ENCODE measurements at places on chromosomes 11 and 22. TPM values are rescaled to one million over a fixed set of nuclear protein-coding genes. Genes with fewer than 3 reads are reported as not detected.

GRCh38 chr11:86199354-86199753 is 45.2 kb upstream of the EED start:
- H3K4me3 ChIP-seq, result no peak overlapping the region
- no peak for DNase-seq
- no peaks in the 10 kb centered on the region for H3K4me1 ChIP-seq
- no peaks in the 10 kb centered on the region for H3K27me3 ChIP-seq
- no peak overlapping the region for H3K27ac ChIP-seq

The POU2AF1 gene
- total RNA-seq, result 1.4 TPM

- no peak for DNase-seq
- H3K4me3 ChIP-seq, result no peak overlapping the region
- peaks cover 35% of the 10 kb centered on the region for H3K4me1 ChIP-seq
These were observed 7.6 kb downstream of the TSPAN32 start for GRCh38 chr11:2309251-2310072.

GRCh38 chr22:46185283-46185682 is 35.0 kb downstream of the PPARA start:
- no peaks in the 10 kb centered on the region for H3K4me1 ChIP-seq
- no peak overlapping the region for H3K4me3 ChIP-seq
- H3K36me3 ChIP-seq, result peaks cover 18% of the 10 kb centered on the region

The MRPL21 gene
- total RNA-seq, result 121 TPM

The RAB1B gene
- total RNA-seq, result 131 TPM

GRCh38 chr22:46582281-46582933 is 37.8 kb upstream of the GRAMD4 start:
- no peaks in the 10 kb centered on the region for H3K27me3 ChIP-seq
- no peaks in the 10 kb centered on the region for H3K36me3 ChIP-seq
- peak; percentile 81 for DNase-seq
- no peak overlapping the region for H3K4me3 ChIP-seq

DNA sequence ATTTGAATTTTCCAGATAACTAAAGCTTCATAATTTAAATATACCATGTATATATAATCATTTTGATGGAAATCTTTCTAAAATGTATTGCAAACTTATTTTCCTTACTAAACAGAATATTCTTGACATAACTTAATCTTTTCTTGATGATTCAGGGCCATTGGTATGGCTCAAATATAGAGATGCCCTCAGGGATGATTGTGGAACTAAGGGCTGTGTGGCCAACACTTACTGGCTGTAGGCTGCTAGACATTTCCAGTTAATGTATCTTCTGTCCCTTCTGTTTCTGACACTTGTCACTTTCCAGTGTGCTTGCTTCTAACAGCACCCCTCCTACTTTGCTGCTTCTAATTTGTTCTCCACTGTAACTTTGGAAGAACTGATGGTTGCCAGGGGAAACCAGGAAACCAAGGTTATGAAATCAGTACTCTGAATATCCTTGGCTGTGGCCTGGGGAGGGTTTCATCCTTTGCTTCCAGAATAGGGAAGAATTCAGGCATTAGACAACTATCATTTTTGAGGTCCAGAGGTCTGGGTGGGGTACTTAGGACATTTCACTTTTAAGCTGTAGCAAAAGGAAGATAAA is 697.2 kb downstream of the ETS1 start:
- H3K4me3 ChIP-seq, result no peak overlapping the region
- no peak overlapping the region for H3K27ac ChIP-seq
- no peaks in the 10 kb centered on the region for H3K4me1 ChIP-seq
- no peaks in the 10 kb centered on the region for H3K36me3 ChIP-seq
- H3K27me3 ChIP-seq, result no peaks in the 10 kb centered on the region
- no peak for DNase-seq

DNA sequence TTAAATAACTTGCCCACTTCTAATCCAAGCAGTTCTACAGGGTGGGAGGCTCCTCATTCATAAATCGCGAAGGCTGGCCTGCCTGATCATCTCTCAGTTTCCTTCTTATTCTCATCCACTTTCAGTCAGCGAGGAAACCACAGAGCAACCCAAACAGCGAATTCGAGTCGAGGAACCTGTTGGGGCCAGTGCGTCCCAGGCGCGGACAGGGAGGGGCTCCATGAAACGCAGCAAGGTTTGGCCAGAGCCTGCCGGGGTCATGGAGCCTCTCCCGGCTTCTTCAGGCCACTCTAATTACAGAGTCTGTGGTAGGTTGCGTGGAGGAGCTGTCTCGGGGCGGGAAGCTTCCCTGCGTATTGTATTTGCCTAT is 741 bp upstream of the NAV2 start:
- no peaks in the 10 kb centered on the region for H3K36me3 ChIP-seq
- no peaks in the 10 kb centered on the region for H3K4me1 ChIP-seq
- DNase-seq, result peak; percentile 30

DNA sequence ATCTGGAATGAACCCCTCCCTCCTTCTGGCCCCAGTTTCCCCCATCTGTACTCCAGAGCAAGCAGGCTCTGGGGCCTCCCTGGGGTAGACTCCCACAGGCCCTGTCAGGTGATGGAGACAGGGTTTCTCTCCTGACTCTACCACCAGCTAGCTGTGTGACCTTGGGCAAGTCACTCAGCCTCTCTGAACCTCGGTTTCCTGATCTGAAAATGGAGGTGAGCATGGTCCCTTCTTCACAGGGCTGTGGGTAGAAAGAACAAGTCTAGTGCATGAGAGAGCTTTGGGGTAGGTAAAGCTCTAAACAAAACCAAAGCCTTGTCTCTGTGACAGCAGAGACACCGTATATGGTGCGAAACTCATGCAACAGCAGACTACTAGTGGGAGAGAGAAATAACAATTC is 5.6 kb downstream of the CD5 start:
- H3K36me3 ChIP-seq, result no peaks in the 10 kb centered on the region
- DNase-seq, result no peak
- H3K27ac ChIP-seq, result no peak overlapping the region
- no peaks in the 10 kb centered on the region for H3K4me1 ChIP-seq
- H3K4me3 ChIP-seq, result no peak overlapping the region

The PKNOX2 gene
- 0.75 TPM for total RNA-seq

GRCh38 chr22:19717691-19718455 is 3.6 kb downstream of the SEPTIN5 start:
- peaks cover 89% of the 10 kb centered on the region for H3K27me3 ChIP-seq
- DNase-seq, result peak; percentile 77
- H3K4me3 ChIP-seq, result peak overlapping the region; percentile 65
- H3K4me1 ChIP-seq, result peaks cover 18% of the 10 kb centered on the region

The OR56A4 gene
- not detected for total RNA-seq

GRCh38 chr11:75642402-75643113 is 26.3 kb downstream of the MAP6 start:
- no peak for DNase-seq
- H3K27me3 ChIP-seq, result no peaks in the 10 kb centered on the region
- no peak overlapping the region for H3K4me3 ChIP-seq

DNA sequence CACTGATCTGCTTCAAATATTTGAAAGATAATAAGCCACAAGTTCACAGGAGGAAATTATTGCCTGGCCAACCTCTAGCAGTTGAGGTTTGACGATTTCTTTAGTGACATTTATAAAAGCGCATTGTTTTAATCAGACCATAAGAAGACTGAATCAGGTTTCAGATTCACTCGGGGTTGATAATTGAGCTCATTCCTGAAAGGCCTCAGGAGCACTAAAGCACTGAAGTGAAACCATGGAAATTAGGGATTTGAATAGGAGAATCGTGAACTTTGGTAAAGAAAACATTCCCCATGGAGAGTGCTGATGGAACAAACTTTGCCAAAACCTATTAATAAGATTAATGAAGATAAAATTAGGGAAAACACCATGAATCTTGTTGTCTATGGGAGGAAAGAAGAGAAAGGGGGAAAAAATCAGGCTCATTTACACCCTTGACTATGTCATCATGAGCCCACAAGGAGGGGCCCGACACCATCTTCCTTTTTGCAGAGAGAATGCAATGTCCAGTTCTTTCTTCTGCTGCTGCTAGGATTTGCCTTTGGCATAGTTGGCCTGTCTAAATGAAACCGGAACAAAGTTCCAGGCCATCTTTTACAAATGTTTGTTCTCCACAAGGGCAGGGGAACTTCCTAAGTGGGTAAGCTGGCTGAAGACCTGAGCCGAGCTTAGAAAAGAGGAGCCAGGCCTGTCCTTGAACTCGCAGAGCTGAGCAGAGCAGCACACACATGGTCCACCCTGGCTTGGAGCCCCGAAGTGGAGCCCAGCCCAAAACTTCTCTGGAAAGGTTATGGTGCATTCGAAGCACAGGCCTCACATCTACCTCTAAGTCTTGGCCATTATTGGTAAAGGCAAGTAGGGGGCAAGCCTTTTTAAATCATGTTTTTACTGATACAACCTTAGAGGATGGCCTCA is 56.1 kb upstream of the EIF3M start:
- no peak for DNase-seq
- no peak overlapping the region for H3K4me3 ChIP-seq
- H3K4me1 ChIP-seq, result no peaks in the 10 kb centered on the region
- no peaks in the 10 kb centered on the region for H3K27me3 ChIP-seq

The MMP11 gene
- 1.2 TPM for total RNA-seq

GRCh38 chr11:131899950-131900580 is 529.6 kb downstream of the NTM start:
- H3K4me3 ChIP-seq, result no peak overlapping the region
- no peak overlapping the region for H3K27ac ChIP-seq
- H3K4me1 ChIP-seq, result no peaks in the 10 kb centered on the region
- no peak for DNase-seq
- H3K36me3 ChIP-seq, result no peaks in the 10 kb centered on the region
- no peaks in the 10 kb centered on the region for H3K27me3 ChIP-seq

The FJX1 gene
- total RNA-seq, result 2.6 TPM

GRCh38 chr11:87254562-87254961 is 216.8 kb downstream of the TMEM135 start:
- DNase-seq, result no peak
- H3K4me3 ChIP-seq, result no peak overlapping the region
- H3K27me3 ChIP-seq, result no peaks in the 10 kb centered on the region
- H3K27ac ChIP-seq, result peak overlapping the region; percentile 27
- no peaks in the 10 kb centered on the region for H3K4me1 ChIP-seq

The RIMBP3C gene
- total RNA-seq, result not detected

GRCh38 chr11:5910540-5910939 is 17.5 kb downstream of the OR52E5 start:
- H3K27me3 ChIP-seq, result no peaks in the 10 kb centered on the region
- H3K4me1 ChIP-seq, result no peaks in the 10 kb centered on the region
- H3K36me3 ChIP-seq, result no peaks in the 10 kb centered on the region
- no peak overlapping the region for H3K27ac ChIP-seq
- DNase-seq, result no peak

The DCPS gene
- total RNA-seq, result 10.5 TPM

The SNX32 gene
- total RNA-seq, result 0.60 TPM

DNA sequence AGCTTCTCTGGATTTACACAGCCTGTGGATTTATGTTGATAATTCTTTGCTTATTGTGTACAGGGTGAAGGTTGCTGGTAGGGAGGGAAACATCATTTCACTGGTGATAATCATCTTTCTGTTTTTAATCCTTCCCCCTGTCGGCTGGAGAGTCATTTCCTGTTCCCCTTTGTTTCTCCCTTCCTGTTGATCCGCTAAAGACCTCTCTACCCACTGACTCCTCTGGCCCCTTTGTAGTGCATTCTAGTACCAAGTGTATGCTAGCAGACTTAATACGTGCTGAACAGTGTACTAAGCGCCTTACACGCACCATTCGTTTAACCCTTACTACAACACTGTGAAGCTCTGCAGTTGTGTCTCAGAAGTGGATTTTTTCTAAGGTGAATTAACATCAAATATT is 19.0 kb upstream of the OR9Q1 start:
- no peak overlapping the region for H3K27ac ChIP-seq
- no peaks in the 10 kb centered on the region for H3K4me1 ChIP-seq
- no peak overlapping the region for H3K4me3 ChIP-seq
- no peaks in the 10 kb centered on the region for H3K27me3 ChIP-seq
- no peak for DNase-seq

The CHCHD10 gene
- total RNA-seq, result 21.5 TPM

DNA sequence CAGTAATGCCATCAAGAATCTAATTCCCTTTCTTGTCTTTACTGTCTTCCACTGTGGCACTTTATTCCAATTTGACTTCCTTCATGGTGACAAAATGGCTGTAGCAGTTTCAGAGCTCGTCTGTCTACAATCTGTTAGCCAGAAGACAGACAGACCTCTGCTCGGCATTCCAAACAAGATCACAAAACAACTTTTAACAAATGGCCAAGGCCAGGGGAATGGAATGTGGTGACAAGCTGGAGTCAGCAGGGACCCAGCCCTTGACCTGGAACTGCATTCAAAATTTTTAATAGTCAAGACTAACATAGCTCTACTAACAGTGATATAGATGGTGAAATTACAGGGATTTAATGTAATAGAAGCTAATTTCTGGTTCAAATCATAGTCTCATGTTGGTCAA is 637.2 kb downstream of the ETS1 start:
- H3K4me3 ChIP-seq, result no peak overlapping the region
- no peak overlapping the region for H3K27ac ChIP-seq
- no peak for DNase-seq
- no peaks in the 10 kb centered on the region for H3K4me1 ChIP-seq
- H3K27me3 ChIP-seq, result no peaks in the 10 kb centered on the region

DNA sequence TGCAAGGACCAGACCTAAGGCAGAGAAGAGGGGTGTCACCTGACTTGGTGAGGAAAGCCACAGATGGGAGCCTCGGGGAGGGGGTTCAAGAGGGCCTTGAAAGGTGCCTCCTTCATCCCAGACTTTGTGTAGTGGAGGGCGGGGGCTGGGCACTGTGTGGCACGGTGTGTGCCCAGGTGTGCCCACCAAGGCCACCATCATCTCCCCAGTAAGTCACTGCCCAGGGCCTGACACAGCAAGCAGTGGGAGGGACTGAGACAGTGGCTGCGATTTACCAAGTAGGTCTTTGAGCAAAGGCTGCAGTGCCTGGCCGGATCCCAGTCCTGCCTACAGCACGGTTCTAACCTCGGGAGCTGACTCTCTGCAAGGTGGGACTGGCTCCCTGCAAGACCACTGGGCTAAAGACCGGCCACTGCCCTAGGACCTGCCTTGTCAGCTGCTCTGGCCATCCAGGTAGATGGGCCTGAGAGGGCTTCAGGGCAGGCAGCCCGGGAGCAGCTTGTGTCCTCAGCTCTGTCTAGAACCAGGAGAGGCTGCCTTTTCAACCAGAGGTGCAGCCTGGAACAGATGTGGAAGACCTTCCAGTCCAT is 1.4 kb downstream of the OSM start:
- no peak overlapping the region for H3K4me3 ChIP-seq
- DNase-seq, result no peak
- no peaks in the 10 kb centered on the region for H3K4me1 ChIP-seq
- H3K27ac ChIP-seq, result no peak overlapping the region
- H3K36me3 ChIP-seq, result no peaks in the 10 kb centered on the region

The MYBPC3 gene
- not detected for total RNA-seq

- no peak for DNase-seq
- H3K27me3 ChIP-seq, result no peaks in the 10 kb centered on the region
- no peak overlapping the region for H3K27ac ChIP-seq
- H3K4me3 ChIP-seq, result no peak overlapping the region
- H3K36me3 ChIP-seq, result no peaks in the 10 kb centered on the region
- no peaks in the 10 kb centered on the region for H3K4me1 ChIP-seq
These were observed 854.4 kb upstream of the CCDC90B start for GRCh38 chr11:84140386-84141169.

The RAPSN gene
- not detected for total RNA-seq

- no peaks in the 10 kb centered on the region for H3K27me3 ChIP-seq
- no peak overlapping the region for H3K27ac ChIP-seq
- no peak overlapping the region for H3K4me3 ChIP-seq
These were observed 15.8 kb downstream of the CCDC81 start for GRCh38 chr11:86390487-86390886.
